ENCODE measurements at places on chromosomes 1 and 21.

GRCh38 chr1:204917802-204918201, 47.1 kb downstream of the NFASC start:
- no peak for DNase-seq

DNA sequence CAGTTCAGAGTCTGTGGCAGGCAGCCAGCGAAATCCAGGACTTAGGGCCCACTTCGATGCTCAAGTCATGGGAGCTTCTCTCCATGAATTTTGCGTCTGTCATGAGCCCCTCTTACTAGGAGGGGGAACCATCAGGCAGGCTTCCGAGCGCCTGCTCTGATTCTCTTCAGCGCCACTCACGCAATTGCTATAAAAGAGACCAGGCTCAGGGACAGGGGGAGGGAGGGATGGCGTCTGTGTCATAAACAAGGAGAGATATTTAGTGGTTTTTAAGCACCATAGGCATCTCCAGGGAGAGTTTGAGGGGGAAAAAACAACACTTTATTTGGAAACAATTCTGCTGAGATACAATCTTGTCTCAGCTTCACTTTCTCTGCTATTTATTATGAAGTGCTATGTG, 60.6 kb downstream of the NAV1 start:
- DNase-seq: peak; percentile 12

GRCh38 chr1:62573675-62574074, 23.6 kb upstream of the ANGPTL3 start:
- no peak for DNase-seq

DNA sequence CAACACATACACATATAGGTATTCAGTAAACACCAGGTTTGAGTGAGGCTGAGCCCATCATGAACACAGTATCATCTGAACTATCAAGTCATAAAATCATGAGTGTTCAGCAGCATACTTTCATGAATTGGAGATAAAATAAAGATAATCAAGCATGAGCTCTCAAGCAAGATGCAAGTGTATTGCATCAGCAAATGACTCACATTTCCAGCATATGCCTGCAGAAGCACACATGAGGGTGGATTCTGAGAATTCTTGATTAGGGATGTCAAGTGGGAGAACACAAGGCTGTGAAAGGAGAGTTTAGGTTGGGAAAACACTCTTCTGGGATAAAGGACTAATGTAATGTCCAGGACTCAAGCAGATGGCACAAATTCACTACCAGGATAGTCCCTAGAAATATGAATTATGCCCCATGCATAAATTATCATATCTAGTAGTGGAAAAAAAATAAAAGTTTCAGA, 299.2 kb downstream of the SRGAP2C start:
- DNase-seq: no peak

DNA sequence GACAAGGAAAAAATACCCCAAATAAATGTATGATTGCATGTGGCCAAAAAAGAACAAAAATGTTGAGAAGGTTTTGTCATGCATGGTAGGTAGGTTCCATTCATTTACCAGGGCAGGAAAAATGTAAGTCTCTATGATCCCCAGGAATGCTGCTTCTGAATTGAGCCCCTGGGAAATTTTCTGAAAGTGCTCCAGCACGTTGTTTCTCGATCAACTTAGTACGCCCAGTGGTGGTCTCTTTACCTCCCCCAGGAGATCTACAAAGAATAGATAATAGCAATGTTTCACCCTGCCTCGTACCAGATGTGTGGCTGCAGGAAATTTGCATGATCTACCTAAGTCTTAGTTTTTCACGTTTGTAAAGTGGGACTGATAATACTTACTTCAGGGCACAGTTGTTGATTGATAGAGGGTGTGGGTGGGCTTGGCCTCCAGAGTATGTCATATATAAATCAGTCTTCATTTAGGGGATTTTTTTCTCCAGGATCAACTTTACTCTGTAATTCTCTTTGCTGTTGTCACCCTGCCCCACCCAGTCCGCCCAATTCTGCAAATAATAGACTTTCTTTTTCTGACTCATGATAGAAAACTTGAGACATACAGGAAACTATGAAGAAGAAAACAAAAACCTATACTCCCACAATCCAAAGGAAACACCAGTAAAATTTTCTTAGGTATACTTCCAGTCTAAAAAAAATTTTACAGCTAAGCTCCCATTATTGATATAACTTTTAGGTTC, 462.0 kb upstream of the RUNX1 start:
- no peak for DNase-seq

DNA sequence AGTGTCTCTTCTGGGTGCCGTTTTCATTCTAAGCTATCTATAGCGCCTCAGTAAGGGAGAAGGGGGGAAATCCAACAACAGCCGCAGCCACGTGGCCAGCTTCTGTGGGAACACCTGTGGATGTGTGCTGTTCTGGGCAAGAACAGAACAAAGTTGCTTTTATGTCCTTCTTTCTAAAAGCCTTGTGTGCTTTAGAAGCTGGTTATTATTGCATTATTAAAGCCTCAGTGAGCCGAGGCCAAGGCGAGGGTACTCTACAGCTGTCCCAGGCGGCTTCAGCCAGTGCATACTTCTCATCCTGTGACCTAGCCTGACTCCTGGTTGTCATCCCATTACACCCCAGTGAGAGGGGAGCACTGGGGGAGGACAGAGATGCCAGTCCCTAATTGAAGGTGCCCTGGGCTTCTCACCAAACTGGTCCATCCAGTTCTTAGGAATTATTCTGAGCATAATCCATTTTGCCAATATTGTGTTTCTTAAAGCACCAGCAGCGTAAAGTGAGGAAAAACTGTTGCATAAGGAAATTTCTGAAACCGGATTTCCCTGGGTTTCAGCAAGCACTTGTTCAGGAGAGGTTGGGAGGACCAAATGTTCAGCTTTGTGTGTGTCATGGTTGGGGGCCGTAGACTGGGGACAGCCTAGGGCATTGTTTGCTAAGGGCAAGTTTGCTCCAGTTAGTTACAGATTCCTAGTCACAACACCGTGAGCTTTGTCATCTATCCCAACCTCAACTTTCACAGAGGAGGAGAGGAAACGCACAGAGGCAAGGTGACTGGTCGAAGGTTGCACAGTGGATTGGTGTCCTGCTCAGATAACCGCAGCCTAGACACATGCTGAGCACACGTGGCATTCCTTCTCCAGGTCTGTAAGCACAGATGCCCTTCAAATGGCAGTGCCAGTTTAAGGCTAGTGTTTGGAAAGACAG, 61.0 kb upstream of the ATP1A1 start:
- DNase-seq: no peak

DNA sequence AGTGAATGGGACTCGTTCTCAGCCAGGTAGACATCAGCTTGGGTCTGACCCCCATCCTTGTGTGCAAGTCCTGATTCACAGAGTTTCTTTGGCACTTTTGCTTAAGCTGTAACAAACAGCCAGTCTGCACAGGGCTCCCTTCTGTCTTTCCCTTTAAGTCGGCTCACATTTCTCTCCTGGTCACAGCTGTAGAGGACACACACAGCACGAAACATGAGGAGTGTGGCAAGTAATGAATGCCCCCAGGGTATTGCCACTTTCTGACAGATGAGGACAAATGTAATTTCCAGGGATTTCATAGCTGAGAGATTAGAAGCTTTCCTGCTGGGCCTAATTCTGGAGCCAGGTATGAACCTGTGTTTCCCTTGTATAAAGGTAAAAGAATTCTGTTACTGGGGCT, 423.5 kb downstream of the KIF26B start:
- DNase-seq: no peak

GRCh38 chr1:104856091-104856490, 1106.4 kb downstream of the AMY1C start:
- no peak for DNase-seq

DNA sequence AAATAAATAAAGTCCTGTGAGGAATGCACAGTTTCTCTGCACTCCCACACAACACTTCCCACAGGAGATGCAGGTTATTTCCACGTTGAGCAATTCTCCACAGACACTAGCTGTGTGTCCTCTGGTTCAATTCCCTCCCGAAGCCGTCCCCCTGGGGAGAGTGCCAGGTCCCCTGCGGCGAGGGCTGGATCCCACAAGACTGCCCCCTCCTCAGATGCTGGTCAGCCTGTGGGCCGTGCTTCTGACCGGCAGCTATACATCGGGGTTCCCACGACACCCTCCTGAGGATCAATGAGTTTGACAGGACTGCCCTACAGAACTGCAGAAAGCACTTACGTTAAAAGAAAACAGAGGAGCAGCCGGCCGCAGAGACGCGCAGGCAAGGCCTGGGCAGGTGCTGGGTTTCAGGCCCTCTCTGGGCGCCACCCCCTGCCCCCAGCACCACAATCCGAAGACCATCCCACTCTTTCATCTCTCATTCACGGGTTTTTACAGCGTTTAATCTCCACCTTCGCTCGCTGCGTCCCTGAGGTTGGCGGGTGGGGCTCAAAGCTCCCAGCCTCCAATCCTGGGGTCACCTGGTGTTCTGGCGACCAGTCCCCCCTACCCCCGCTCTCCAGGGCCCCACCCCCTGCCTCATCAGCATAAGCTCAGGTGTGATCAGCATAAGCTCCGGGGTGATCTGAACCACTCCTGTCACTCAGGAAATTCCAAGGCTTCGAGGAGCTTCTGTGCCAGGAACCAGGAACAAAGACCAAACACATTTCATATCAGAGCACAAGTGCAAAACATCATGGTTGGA, 9.3 kb downstream of the SLC35E2B start:
- DNase-seq: no peak

Data from right hindlimb (tissue), 1 donor.